Fibroblast of skin of right biceps (primary cell): ENCODE measurements at places on chromosomes 1 and 21.

- no peak for DNase-seq
Observed at GRCh38 chr1:187384504-187384903, 555.8 kb downstream of the PLA2G4A start.

- peak; percentile 69 for DNase-seq
Observed at GRCh38 chr1:12712076-12712475, 3.8 kb upstream of the AADACL3 start.

DNA sequence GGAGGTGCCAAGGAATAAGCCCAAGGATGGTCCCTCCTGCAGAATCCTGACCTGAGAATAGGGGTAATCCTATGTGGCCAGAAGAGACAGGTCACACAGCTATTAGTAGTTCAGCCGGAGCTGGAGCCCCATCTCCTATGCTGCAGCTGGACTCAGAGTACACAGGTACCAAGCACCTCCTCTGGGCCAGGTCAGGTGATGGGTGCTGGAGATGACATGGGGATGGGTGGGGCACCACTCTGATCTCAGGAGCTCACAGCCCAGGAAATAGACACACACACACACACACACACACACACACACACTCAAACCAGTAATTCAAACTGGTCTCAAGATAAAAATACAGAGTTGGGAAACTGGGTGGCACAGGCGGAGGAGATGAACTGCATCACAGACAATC is 54.2 kb upstream of the SSBP3 start:
- DNase-seq, result no peak

DNA sequence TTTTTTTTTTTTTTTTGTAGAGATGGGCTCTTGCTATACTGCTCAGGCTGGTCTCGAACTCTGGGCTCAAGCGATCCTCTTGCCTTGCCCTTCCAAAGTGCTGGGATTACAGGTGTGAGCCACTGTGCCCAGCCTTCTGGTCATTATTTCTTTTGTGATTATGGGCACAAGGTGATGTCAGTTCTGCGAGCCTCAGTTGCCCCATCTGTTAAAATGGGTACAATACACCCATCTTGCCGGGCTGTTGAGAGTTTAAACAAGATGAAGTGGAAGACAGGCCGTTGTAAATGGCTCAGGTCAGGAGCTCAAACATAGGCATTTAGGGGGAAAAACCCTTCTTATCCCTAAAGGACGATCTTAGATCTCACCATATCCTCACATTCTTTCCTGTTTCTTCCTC is 53.7 kb upstream of the WNT4 start:
- DNase-seq, result no peak

- DNase-seq, result no peak
Observed at GRCh38 chr1:44421446-44421884, 16.4 kb downstream of the RNF220 start.

DNA sequence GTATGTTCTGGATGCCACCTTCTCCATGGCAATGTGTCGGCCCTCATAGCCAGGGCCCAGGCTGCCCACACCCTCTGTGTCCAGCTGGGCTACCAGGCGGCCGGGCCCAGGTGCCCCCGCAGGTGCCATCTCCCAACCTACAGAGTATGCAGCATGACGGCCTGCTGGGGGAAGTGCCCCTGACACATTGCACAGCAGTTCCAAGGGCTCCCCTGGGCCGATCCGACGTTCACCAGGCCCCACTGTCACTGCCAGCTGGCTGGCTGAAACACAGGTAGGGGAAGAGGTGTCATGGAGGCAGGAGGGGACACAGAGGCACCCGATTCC is 5.4 kb downstream of the IGSF8 start:
- no peak for DNase-seq

- peak; percentile 32 for DNase-seq
Observed at GRCh38 chr1:201299968-201300367, 16.7 kb downstream of the PKP1 start.

DNA sequence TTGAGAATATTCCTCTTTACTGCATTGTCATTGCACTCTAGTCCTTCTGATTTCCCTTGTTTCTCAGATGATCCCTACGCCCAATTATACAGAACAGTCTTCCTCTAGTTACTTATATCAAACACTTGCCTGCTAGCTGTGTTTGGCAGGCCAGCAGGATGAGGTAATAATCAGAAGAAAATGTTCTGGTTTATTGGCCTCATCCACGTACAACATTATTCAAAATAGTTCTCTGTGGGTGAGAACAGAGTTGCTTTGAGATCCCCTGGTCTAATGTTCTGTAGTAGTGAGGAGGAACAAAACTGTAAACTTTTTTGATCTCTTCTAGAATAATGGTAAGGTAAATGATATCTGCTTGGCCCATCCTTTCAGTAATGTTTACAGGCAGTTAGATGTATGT is 22.3 kb upstream of the C1orf105 start:
- DNase-seq, result peak; percentile 30

DNA sequence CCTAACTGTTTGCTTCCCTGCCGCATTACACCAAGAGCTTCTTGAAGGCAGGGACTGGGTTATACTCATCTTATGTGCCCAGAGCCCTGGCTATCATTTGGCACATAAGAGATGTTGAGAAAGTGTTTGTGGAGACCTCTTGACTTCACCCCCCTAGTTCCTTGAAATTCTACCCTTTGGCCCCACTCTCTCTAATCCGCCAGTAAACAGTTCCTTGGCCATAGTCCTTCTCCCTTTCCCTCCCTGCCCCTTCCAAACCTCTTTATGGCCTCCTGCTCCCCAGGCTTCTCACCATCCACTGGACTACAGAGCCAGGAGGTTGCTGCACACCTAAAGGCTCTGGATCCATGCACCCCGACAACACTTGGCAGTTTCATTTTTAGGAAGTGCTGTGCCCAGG is 1.5 kb upstream of the CDK18 start:
- DNase-seq, result no peak

- peak; percentile 72 for DNase-seq
Observed at GRCh38 chr1:206705191-206705590, 20.5 kb downstream of the MAPKAPK2 start.

DNA sequence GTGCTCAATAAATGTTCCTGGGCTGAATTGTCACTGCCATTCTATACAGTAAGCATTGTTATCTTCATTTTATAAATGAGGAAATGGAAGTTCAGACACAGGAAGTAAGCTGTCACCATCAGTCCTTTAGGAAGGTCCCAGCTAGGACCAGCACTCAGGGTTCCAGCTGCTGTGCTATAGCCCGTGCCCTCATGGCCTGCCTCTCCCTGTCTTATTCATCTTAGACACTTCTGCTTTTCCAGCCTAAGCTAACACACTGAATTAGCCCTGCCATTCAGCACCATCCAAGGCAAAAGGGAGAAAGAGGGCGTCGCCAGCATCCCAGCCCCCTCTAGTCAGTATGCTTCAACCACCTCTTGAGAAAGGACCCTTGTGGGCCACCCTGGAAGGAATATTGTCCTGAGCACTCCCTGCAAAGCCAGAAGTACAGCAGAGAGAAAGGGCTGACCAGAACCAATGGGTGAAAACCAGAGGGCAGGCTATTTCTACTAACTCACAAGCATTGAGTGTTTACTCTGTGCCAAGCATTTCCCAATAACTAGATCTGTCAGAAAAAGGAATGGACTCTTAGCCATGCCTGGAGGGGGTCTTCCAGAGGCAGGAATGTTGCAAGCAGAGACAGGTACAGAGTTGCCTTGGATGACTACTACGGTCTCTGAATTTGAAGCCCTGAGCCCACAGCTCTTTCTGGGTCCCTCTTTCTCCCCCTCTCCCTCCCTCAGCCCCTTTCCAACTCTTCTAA is 77.9 kb upstream of the NFIA start:
- DNase-seq, result no peak

- peak; percentile 40 for DNase-seq
Observed at GRCh38 chr1:203913073-203913521, 51.7 kb downstream of the SNRPE start.

- no peak for DNase-seq
Observed at GRCh38 chr1:94120570-94120901, 412 bp downstream of the ABCA4 start.

DNA sequence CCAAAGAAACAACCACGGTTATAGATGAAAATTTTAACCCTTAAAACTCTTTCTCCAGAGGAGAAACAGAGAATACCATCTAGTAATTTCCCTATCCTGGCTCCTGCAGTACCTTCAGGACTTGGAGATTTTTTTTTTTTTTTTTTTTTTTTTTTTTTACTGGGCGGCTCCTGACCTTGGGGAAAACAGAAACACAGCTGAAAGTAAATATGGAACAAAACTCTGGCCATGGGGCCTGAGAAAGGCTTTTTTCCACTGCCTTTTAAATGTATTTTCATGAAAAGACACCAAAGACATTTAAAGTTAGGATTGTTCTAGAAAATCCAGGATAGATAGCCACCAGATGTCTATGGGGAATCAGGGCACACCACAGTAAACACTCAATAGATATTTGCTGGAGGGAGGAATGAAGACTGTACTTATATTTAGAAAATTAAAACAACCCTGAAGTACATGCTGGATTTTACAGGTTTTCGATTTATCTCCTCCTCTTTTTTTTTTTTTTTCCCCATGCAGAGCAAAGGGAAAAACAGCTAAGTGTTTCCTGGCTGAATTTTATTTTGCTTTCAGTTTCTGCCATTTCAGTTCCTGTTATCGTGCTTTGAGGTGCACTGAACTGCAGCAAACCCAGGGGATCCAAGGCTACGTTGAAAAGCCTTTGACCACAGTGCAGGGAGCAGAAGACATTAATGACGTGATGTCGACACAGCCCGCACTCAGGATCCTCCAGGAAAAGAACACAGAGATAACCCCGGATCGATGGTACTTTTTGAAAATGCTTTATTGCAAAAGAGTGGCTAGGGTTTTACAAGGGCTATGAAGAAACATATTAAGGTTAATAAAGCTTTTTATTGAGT is 35.7 kb upstream of the CNN3 start:
- DNase-seq, result no peak

- no peak for DNase-seq
Observed at GRCh38 chr1:5914676-5915365, 77.4 kb downstream of the NPHP4 start.

GRCh38 chr1:111600886-111601386 is 18.7 kb upstream of the RAP1A start:
- no peak for DNase-seq

GRCh38 chr1:54499360-54500106 is 48.5 kb upstream of the ACOT11 start:
- DNase-seq, result peak; percentile 68

- no peak for DNase-seq
Observed at GRCh38 chr1:158679289-158679688, 7.2 kb downstream of the SPTA1 start.

DNA sequence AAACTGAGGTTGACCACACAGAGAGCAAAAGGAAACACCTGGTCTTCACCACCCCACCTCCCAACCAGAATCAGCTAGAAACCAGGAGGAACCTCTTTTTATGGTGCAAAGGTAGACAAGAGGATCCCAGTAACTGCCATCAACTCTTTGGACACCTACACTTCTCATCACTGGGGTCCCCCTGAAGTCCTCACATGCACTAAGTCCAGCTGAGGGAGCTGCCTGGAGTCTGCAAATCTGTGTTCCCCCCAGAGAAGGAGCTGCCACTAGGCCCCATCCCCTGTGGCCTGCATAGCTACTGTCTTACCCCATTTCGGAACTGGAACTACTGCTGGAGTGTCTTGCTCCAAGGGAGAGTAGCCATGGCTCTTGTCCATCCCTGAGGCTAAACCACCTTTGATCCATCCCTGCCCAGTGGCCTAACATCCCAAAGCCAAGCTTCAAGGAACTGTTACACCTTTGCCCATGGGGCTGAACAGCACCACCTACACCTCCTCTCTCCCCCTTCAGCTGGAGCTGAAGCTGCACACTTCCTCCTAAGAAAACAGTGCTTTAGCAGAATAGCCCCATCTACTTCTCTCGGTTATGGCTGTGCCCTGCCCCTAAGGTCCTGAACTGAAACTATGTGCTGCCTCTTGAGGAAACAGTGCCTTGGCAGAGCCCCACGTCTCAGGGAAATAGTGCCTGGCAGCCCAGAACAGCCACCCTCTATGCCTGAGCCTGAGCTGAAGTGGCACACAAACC is 85.4 kb upstream of the CD53 start:
- no peak for DNase-seq

DNA sequence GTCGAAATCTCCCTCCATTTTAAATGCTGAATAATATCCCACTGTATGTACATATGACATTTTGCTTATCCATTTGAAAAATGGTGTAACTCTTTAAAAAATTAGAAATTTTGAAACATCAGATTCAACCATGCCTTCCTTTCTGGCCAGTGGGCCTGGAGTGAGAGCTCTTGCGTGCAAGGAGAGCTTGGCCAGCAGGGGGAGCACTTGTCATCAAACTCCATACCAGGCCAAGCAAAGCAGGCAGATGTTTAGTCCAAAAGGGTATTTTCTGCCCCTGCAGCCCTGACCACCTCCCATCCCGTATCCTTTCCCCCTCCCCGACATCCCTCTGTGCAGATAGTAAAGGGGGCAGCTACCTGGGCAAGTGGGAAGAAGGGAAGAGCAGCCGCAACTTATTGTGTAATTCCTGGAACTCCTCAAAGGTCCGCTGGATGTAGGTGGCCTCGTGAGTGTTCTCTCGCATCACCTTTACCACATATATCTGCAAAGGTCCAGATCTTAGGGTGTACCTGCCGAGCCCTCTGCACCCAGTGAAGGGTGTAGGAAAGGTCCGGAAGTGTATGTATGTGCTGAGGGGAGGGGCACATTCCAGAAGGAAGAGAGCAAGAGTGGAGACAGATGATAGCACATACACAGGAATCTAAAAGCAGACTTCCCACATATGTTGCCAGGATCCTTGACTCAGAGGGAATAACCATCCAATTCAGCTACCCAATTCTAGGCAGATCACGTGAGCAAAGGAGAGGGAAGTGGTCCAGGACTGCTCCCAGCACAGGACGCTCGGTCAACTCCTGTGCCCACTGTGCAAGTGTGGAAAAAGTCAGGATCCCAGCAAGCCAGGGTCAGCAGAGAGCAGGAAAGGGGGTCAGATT is 19.9 kb upstream of the PPP1R15B start:
- DNase-seq, result peak; percentile 85

- no peak for DNase-seq
Observed at GRCh38 chr1:33711511-33711910, 152.4 kb upstream of the HMGB4 start.

GRCh38 chr21:18677632-18678031 is 274.0 kb upstream of the TMPRSS15 start:
- DNase-seq, result no peak

DNA sequence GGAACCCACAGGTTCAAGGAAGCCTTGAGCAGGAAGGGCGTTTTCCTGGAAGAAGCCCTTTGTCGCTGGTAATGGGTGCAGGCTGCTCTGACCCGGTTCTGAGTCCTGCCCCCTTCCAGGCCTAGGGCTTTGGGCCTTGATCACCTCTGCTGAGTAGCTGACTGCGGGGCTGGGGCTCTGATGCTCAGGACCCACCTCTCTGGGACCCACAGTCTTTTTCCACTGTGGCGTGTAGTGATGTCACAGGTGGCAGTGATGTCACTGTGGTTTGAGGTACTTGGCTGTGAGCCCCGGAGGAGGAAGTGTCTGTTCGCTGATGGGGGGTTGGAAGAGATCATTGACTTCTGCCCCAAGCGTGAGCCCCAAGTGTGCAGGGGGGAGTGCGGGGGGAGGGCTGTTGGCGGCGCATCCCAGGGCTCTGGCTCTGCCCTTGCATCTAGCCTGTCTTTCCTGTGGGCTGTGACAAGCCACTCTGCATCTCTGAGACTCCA is 6.9 kb downstream of the TNFRSF1B start:
- peak; percentile 30 for DNase-seq

GRCh38 chr1:117664314-117664713 is 58.5 kb downstream of the TENT5C start:
- no peak for DNase-seq

- peak; percentile 67 for DNase-seq
Observed at GRCh38 chr1:201016211-201016651, 7.3 kb downstream of the KIF21B start.

- no peak for DNase-seq
Observed at GRCh38 chr1:79363430-79363829, 356.9 kb upstream of the ADGRL4 start.

GRCh38 chr1:31648641-31649357 is 4.1 kb upstream of the PEF1 start:
- no peak for DNase-seq

- no peak for DNase-seq
Observed at GRCh38 chr1:169572187-169572586, 14.1 kb downstream of the F5 start.
